ENCODE measurements at places on chromosomes 4 and X. TPM values are rescaled to one million over a fixed set of nuclear protein-coding genes. Genes with fewer than 3 reads are reported as not detected.

NUP54 gene
- 55.2 TPM for total RNA-seq

FGF13 gene
- total RNA-seq = 3.0 TPM

IL13RA2 gene
- total RNA-seq = 7.5 TPM

CSAG1 gene
- total RNA-seq = not detected

PFKFB1 gene
- not detected for total RNA-seq

SGMS2 gene
- total RNA-seq = 331 TPM

MGARP gene
- not detected for total RNA-seq

SHROOM4 gene
- 0.43 TPM for total RNA-seq

IGSF1 gene
- total RNA-seq = not detected

GK2 gene
- not detected for total RNA-seq
